Hematopoietic multipotent progenitor cell treated with erythropoietin and hydrocortisone succinate and interleukin-3 and kit ligand, for 8 days (in vitro differentiated cells): ENCODE measurements at places on chromosomes 16 and 17.

GRCh38 chr16:646679-647172, 2.4 kb upstream of the WDR90 start:
- DNase-seq: no peak

- no peak for DNase-seq
Measured at GRCh38 chr17:14269473-14269872, 31.4 kb upstream of the HS3ST3B1 start.

- no peak for DNase-seq
Measured at GRCh38 chr16:14378689-14379467, 251.2 kb downstream of the PARN start.

GRCh38 chr17:27233059-27233458, 60.9 kb upstream of the WSB1 start:
- no peak for DNase-seq

DNA sequence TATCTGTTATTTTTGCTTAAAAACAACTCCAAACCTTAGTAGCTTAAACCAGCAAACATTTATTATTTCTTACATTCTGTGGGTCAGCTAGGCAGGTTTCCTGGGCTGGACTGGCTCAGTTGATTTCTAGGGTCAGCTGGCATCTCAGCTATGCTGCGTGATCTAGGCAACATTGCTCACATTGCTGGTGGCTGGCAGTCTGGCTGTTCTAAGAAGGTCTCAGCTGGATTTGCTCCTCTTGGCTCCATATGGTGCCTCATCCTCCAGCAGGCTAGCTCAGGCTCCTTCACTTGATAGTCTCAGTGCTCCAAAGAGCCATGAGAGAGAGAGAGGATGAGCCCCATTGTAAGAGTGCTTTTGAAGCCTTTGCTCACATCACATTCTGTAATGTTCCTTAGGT, 470.6 kb upstream of the CDH5 start:
- DNase-seq: no peak

GRCh38 chr17:50316016-50316587, 29.8 kb upstream of the XYLT2 start:
- no peak for DNase-seq

- DNase-seq: no peak
Measured at GRCh38 chr16:79169239-79169638, 431.3 kb downstream of the MAF start.

GRCh38 chr17:77387891-77388290, 247.1 kb downstream of the SEC14L1 start:
- no peak for DNase-seq

- DNase-seq: no peak
Measured at GRCh38 chr16:14310519-14310991, 239.4 kb downstream of the MRTFB start.

DNA sequence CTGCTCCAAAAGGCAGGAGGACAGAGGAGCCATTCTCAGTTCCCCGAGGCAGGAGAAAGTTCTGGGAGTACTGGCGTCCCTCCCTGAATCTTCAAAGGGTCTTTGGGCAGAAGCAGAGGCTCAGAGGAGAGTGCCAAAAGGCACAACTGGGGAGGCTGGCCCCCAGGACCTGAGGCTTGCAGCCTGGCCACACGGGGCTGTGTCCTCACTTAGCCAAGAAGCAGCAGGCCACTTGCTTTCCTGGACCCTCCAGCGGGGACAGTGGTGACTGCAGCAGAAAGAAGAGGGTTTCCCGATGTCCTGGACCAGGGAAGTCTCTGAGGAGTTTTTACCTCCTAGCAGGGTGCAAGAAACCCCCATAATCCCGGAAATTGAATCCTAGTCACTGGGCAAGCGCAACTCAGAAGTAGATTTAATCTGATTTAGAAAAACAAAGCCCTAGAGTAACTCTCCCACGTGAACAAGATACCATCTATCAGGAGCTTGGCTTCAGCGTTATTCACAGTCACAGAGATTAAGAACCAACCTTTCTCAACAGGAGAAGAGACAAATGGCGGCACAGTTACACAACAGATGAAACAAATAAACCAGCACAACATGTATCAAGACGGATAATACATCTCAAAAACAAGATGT, 25.5 kb upstream of the BCO1 start:
- no peak for DNase-seq

GRCh38 chr17:55812323-55812722, 61.5 kb downstream of the PCTP start:
- no peak for DNase-seq

DNA sequence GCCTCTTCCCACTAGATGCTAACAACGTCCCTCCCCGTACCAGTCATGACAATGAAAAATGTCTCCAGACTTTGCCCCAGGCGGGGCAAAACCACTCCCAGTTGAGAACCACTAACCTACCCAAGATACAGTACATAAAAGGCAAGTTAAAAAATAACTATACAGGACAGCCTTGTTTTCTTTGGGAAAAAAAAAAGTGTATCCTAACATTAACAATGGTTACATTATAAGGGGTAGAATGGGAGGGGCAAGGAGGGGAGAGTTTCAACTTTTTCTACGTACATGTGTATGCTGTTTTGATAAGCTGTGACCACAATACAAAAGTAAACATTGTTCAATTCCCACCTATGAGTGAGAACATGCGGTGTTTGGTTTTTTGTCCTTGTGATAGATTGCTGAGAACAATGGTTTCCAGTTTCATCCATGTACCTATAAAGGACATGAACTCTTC, 94.9 kb downstream of the TOX3 start:
- DNase-seq: no peak

- no peak for DNase-seq
Measured at GRCh38 chr16:23182679-23183542, at the start of gene SCNN1G. Gene SCNN1G, plus strand, starts transcription at chr16:23182745. Its CDS starts 3,527 bp downstream, at chr16:23186272.

- peak; percentile 90 for DNase-seq
Measured at GRCh38 chr16:88688013-88688778, 1.9 kb upstream of the SNAI3 start.

DNA sequence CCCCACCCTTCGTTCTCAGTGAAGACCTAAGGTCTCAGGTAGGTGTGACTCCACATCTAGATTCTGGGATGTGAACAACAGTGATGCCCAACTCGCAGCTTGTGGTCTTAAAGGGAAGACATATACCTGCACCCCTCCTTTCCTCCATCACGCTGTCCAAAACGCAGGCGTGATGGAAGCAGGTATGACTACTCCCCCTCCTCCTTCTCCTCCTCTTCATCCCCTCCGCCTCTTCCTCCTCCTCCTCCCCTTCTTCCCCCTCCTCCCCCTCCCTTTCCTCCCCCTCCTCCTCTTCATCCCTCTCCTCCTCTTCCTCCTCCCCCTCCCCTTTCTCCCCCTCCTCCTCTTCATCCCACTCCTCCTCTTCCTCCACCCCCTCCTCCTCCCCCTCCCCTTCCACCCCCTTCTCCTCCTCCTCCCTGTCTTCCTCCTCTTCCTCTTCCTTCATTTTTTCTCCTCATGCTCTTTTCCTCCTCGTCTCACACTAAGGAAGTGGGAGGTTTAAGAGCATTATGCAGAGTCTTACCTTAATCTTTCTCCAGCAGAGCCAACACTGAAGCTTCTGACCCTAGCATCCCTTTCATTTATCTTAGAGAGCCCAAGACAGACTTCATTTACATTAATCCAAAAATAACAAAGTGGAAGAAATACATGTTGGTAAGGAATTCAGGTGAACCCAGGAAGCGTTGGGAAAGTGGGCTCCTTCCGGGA, 352.5 kb downstream of the FOXL1 start:
- DNase-seq: no peak

GRCh38 chr17:80826346-80826954, 165.2 kb upstream of the CHMP6 start:
- no peak for DNase-seq

DNA sequence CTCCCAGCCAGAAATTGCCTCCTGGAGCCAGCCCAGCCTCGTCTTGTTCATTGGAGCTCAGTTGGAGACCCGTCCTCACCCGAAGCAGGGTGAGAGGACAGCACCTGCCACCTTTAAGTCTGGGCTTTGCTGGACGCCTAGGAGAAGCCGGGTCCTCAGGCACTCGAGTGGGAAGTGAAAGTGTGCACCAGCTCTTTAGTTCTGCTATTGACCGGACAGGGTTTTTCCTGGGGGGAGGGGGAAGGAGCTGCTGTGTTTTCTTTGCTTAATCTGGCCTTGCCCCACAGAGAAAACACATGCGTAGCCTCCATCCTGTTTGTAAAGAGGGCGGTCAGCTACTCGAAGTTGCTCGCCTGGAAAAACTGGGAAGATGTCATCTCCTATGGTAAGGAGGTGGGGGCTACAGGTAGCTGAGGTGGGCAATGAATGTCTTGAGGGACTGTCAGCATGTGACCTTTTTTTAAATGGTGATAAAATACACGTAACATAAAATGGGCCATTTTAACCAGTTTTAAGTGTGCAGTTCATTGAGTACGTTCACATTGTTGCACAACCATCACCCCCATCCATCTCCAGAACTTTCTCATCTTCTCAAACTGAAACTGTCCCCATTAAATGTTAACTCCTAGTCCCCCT, 34.4 kb downstream of the CMIP start:
- DNase-seq: no peak

DNA sequence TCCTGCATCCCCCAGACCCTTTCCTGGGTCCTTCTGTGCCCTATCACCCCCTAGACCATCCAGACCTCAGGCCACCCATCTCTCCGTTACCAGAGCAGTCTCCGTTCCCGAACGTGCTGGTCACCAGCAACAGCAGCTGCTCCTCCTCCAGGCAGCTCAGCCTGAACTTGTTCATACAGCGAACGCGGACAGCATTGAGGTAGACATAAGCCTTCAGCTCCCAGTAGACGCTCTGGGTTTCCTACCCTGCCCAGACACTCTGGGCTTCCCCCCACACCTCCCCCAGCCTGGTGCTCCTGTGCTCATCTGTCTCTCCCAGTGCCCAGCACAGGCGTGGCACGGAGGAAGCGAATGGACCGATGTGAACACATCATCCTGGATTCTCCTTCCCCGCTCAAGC, 41.6 kb upstream of the RNFT1 start:
- DNase-seq: no peak

DNA sequence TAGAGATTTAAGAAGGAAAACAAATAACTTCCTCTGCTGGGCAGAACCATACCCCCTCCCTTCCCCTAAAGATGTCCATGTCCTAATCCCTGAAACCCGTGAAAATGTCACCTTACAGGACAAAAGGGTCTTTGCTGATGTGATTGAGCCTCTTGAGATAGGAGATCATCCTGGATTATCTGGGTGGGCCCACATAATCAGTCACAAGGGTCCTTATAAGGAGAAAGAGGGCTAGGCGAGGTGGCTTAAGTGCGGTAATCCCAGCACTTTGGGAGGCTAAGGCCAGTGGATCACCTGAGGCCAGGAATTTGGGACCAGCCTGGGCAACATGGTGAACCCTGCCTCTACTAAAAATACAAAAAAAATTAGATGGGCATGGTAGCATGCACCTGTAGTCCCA, 12.0 kb upstream of the SLC39A11 start:
- DNase-seq: no peak

GRCh38 chr17:37284191-37284590, 91.6 kb upstream of the C17orf78 start:
- peak; percentile 51 for DNase-seq

DNA sequence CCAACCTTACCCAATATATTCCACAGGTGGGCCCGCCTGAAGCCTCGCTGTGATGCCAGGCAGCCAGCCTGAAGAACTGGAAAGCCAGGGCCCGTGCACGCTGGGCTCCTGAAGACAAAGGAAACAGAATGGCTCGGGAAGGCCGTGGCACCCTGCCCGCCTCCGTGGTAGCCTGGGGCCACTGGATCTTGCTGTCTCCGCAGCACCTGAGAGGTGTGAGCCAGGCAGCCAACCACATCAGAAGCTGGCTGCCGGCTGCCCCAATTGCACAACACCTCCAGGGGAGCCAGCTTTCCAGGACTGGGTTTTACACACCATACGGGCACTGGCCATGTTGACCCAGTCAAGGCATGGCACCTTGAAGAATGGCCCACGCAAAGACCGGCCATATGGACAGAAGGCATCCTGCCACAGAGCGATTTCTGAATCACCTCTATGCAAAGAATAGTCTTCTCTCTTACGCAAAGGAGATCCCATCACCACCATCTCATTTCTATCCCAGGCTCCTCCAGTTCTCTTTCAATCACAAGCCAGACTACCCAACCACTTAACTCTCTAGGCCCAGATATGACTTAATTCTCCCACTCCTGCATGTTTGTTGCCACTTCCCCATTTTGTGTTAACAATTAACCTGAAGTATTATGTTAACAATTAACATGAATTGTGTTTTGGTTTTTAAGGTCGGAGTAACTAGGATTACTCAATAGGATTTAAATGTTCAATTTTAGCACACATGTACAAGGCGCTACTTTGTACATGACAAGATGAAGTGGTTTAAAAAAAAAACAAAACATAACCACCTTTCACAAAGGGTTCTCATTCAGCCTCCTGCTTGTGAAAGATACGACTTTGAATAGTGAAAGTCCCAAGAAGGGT, 32.1 kb downstream of the ZFHX3 start:
- no peak for DNase-seq

GRCh38 chr17:21511363-21512195, 135.4 kb downstream of the KCNJ12 start:
- peak; percentile 69 for DNase-seq

- no peak for DNase-seq
Measured at GRCh38 chr17:73462823-73463222, 151.0 kb upstream of the CDC42EP4 start.

DNA sequence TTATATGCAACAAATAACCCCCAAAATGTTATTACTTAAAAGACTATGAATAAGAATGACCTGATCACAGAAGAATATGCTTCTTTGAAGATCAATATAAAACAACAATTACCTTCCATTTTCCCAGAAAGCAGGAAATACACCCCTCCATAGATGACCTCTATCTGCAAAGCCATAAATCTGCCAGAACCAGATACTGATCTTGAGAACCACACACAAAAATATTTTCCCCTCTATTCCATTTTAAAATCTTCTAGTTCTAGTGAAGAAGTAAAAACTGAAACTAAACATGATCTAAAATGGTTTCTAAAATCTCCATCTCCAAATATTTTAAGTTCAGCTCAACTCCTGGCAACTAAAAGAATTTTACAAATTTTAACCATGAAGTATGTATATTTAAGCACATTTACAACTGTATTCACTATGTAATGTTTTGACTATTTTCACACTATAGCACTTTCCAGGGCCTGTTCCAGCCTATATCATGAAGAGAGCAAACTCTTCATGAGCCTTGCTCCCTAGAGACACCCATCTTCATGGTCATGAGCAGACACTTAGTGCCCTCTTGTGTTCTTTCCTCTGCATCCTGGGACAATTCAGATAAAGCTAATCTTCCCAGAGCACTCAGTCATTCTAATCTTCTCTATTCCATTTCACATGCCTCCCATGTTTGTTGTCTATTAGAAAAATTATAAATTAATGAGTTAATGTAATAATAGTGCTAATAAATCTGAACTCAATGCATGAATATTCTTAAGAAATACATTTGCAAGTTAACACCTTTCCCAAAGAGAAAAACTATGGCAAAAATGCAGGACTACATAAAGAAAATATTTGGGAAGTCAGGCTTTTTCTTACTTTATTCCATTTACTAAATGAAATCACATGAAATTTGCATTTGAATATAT, 87.0 kb downstream of the HELZ start:
- peak; percentile 85 for DNase-seq

DNA sequence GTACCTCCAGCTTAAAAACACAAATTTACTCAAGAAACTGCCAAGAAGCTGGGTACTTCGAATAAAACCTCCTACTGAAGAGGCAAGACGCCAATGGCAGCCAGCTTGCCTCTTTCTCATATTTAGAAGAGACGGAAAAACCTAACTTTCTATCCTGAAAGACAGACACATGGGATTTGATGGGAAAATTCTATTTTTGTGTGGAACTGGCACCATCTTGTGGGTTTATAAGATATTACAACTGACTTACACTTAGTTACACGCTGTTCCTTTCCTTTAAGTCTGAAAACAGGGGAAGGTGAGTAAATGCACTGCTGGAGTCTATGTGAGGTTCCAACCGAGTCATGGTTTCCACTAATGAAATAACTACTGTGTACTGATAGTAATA, 10.3 kb downstream of the ZNF18 start:
- peak; percentile 43 for DNase-seq
